NCI-H1048 (cell line): ENCODE measurements at places on chromosomes 16 and 17.
A peak's percentile ranks its signal among the peaks of the same experiment; 100 is the strongest.

DNA sequence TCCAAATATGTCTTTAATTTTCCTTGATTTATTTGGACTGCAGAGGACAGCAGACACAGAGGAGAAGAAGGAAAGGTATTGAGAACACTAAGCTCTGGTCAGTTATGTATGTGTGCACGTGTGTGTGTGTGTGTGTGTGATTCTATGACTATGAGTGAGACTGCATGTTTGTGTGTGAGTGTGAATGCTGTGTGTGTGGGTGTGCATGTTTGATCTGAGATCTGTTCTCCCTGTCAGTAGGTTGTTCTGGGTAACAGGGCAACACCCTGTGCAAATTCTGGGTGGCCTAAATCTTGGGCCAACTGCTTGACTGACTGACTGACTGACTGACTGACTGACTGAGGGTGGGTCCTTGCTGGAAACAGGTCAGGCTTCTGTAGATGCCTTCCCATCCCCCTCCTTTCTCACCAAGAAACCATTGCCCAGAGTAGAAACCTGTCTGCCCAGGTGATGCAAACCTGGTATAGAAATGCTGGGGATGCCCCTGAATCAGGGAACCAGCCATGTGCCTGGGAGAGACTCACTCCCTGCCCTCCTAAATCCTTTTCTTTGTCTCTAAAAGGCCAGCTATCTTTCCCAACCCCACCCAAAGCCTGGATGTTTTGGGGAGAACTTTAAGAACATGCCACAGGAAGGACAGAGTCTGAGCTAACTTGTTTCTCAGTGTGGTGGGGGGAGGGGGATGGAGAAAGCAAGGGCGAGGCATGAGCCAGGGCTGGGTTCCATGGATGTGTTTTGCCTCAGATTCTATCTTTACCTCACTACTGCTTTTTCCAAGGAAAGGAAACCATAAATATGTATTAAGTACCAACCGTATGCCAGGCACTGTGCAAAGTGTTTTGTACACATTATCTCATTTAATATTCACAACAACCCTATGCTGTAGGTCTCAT is 4.5 kb upstream of the NR1D1 start:
- DNase-seq: no peak

- DNase-seq: no peak
These were observed 9.6 kb upstream of the ALDH3A1 start for GRCh38 chr17:19757536-19758180.

GRCh38 chr17:73013301-73013700 is 79.2 kb downstream of the SLC39A11 start:
- no peak for DNase-seq

- no peak for DNase-seq
These were observed 3.1 kb downstream of the CYB561 start for GRCh38 chr17:63443053-63443452.

DNA sequence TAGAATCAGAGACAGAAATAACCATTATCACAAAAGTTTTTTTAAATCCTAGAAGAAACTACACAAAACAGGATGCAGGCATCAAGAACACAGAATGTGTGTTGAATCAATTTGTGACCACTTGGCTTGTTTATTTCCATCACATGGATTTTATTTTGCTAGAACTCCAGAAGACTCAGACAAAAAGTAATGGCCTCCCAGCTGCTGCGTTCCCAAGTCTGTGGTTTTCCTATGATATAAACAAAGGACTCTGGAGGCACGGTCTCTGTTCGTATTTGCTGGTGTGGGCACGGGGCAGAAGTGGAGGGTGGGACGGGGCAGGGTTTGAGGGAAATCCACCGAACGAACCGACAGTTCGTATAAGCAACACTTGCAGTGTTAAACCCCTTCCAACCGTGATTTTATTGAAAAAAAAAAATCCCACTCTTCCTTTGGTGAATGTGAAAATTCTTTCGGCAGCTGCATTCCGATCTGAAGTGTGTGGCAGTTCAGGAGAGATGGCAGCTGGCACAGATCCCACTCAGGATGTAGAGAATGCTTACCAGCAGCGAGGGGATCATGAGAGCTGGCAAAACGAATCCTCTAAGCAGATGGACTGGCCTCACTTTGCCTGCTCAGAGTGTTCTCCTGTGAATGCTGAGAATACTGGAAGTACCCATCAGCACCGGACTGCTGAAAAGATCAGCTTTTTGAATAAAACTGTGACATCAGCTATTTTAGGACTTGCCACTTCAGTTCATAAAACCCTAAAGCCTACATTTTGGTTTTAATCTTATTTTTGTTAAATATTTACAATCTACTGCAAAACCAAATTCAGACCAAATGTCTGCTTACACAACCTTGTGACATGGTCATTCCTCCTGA is 165.2 kb downstream of the VPS53 start:
- DNase-seq: no peak

DNA sequence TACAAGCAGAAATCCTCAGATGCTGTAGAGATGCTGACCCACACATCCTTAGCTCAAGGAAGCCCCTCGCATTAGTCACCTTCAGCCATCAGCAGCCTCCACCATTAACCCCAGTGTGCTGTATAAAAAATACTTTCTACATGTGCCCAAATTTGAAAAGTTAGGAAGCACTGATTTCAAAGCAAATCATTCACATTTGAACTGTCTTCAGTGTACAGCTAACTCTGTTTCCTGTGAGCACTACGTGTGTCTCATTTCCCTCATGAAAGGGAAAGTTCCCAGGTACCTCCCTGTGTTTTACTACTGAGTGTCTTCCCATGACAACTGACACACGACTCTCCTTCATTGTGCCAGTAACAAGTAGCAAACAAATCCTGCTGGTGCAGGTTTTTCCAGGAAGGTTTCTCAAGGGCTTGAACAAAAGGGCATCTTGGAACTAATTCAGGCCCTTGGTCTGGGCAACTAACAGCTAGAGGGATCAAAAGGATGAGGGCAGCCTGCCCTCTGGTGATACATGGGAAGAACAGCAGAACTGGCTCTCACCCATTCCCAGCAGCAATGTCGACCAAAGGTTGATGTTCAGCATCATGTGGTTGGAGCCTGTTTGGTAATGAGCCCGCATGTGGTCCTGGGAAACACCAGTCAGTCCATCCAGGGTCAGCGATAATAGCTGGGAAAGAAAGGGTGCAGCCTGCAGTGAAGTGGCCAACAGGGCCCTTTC is 4.0 kb downstream of the SLC35B1 start:
- DNase-seq: no peak

DNA sequence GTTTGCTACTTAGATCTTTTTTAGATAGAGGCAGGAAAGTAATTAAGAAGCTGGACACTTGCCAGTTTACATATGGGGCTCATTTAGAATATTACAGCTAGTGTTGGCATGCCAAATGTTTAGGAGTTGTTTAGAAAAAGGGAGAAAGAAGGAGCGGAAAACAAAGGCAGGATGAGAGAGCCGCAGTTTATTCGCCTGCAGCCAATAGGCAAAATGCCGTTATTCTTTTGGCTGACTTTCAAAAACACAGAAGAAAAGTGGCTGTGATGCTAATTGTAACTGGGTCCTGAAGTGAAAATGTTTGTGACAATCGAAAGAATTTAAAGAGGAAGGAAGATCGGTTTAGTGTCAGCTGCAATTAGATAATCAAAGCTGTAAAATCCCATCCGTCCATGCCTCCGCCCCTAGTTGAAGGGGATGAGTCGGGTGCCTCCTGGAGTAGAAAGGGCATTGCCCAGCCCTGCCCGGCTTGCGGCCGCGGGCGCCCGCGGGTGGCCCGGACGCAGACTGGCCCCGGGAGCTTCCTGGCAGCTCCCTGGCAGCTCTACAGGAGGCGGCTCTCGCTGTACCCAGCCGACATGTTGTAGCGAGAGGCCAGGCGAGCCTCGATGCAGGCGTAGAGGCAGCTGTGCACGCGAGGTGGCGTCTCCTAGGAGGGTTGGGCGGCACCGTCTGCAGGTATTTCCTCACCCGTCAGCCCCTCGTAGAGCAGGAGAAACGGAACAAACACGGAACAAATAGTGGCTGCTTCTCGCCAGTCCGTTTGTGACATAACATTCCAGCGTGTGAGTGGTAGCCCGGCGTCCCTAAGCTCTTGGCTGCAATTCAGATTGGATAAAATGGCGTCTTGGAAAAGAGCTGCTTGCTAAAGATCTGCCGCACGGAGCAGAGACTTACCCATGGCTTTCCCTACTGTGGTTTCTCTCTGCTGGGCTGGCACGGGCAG is 82.2 kb downstream of the TNRC6C start:
- peak; percentile 30 for DNase-seq

DNA sequence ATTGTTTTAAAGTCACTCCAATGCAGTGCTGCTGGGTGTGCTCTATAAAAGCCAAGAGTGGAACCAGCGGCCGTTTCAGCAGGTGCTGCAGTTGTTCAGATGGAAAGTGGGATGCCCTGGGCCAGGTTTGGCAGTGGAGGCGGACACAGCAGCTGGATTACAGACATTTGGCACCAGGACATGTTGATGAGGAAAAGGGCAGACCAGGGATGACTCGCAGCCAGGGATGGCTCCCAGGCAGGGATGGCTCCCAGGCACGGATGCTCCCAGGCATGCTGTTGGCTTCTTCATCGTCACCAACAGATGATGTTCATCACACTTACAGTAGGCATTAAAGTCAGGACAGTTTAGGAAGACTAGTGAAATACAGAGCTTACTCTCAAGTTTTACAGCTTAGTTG is 10.0 kb downstream of the GAN start:
- DNase-seq: no peak

DNA sequence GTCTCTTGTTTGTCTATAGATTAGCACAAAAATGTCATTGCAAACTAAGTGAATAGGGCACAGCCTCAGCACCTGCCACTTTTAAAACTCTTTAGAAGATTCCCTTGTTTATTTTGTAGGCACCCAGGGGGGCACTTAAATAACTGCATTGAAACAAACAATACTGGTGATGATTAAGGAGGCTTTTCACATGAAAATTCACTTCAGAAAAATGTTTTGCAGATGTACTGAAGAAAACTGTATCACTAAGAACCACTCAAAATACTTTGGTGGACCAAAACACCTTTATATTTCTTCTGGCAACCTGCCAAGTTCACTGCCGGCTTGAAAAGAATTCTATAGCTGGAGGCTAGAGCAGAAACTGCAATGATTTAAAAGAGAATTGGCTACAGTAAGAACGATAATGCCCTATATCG is 281.5 kb downstream of the TOX3 start:
- no peak for DNase-seq

GRCh38 chr17:35735036-35735805 is 3.8 kb downstream of the RASL10B start:
- no peak for DNase-seq
